ENCODE measurements at places on chromosomes 2 and 18.

- DNase-seq, result no peak
Measured at GRCh38 chr2:34723683-34724082, 1124.6 kb upstream of the FAM98A start.

DNA sequence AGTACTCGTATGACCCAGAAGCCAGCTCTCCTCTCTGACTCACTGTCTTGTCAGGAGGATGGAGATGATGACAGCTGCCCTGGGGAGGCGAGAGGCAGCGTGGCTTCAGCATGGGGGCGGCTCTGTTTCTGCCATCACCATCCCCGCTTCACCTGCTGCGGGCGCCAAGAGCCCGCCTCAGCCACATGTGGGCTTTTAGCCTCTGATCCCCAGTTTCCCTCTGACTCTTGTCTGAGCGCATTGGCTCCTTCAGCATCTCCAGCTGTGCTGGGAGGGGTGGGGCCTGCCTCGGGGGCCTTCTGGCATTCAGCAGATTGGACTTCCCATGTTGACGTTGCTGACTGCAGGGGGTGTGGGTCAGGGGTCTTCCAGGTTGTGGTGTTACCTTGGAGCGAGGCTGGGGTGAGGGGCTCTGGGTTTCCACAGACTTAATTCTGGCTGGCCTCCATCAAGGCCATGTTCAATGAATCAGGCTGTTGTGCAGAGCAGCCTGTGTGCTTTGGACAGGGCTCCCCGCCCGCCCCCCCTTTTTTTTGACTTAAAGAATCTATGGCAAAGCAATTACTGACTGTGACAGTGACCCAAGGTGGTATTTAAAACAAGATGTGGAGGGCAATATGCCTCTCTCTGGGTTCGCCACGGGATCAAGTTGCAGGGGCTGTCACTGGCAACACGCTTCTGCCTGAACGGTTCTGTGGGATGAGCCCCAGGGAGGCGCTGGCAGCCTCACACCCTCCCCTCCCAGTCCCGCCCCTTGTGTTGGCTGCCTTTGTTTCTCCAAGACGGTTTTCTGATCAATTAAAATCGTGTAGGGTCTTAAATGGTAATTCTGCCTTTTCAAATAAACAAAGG lies 228.3 kb downstream of the LDLRAD4 start:
- peak; percentile 90 for DNase-seq

GRCh38 chr18:53796040-53796729 lies 428.3 kb downstream of the MBD2 start:
- no peak for DNase-seq

GRCh38 chr2:5991305-5991968 lies 299.3 kb downstream of the SOX11 start:
- no peak for DNase-seq

Data from Jurkat, Clone E6-1 (cell line).